Fibroblast of villous mesenchyme (primary cell): ENCODE measurements at places on chromosomes 7 and 10.

DNA sequence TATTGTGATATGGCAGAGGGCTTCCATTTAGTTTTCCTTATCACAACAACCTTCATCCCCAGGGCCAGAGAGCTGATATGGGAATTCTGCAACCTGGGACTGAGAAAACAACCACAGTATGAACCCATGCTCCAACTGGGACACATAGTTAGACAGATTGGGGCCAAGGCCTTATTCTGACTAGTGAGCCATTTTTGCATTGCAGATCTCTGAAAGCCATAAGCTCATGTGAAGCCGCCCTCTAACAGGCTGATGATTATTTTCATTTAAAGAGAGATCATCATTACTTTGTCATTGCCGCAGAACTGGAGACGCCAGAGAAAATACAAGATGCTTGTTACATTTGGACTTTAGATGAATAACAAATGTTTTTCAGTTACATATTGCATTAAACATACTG, 791.7 kb upstream of the POM121L12 start:
- DNase-seq: no peak

DNA sequence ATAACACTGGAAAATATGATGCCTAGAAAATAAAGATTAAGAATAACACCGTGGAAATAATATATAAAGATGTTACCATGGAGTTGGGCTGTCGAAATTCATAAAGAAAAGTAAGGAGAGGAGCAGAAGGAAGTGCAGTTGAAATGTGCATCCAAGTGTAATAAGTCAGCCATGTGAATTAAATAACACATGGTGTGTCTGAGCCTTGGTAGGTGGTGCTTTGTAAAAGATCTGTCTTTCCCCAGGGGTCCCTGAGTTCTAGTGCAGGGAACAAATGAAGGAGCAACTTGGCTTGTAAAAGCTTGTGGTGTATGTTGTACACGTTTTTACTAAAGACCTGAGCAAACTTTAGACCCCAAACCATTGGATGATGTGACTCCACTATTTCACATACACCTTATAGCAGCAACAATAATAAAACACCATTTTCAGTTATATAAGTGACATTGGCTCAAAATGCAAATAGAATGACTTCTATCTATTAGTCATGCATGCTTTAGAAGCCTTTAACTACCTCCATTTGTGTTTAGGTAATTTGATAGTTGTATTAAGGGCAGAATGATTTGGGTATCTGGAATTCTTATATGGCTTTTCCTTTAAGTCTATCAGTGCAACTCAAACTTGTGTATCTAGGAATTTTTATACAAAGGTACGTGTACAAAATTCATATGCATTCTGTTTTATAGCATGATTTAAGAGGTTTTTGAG, 11.3 kb downstream of the STARD3NL start:
- no peak for DNase-seq

DNA sequence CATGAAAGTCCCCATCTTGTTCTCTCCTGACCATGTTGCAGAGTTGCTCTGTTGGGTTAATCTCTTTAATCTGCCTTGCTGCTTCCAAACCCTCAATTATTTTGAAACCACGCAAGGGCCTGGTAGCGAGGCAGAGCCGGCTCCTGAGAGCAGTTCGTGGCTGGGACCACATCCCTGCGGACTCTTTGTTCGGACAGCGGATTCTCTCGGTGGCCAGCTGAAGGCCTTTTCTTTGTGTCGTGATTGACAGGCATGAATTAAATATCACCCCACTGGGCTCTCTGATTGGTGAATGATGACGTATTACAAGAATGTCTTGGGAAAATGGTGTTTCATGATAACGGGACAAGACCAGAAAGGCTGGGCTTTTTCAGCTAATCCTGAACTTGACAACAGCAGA, 66.9 kb upstream of the ARHGAP21 start:
- no peak for DNase-seq

DNA sequence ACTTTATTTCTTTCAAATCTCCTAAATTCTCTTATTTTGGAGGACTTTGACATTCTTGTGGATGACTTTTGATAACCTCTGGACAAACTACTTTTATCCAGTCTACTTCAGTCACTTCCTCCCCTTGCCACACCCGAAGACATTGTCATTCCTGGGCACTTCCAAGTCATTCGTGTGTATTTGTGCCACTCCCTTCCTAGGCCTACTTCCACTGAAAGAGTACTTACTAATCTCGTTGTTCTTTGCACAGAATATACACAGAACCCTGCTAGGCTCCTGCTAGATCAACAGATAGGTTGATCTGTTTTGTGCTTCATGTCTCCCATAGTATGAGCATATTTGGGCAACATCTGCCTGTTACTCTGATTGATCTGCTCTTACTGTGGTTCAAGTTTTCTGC, 355.4 kb downstream of the HGF start:
- DNase-seq: no peak

DNA sequence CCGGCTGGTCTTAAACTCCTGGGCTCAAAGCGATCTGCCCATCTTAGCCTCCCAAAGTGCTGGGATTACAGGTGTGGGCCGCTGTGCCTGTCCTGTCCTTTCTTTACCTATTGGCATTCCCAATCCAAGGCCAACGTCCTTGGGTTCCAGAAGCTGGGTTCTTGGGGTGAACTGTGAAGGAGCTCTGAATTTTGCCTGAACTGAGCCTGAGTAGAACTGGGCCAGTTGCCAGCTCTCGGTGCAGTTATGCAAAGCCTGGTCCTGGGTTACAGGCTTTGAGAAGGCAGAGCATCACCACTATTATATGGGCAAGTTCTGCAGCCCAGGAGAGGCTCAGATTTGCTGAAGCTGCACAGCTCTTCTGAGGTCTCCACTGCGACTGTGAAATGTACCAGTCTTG, 24.6 kb upstream of the SH2D4B start:
- no peak for DNase-seq

DNA sequence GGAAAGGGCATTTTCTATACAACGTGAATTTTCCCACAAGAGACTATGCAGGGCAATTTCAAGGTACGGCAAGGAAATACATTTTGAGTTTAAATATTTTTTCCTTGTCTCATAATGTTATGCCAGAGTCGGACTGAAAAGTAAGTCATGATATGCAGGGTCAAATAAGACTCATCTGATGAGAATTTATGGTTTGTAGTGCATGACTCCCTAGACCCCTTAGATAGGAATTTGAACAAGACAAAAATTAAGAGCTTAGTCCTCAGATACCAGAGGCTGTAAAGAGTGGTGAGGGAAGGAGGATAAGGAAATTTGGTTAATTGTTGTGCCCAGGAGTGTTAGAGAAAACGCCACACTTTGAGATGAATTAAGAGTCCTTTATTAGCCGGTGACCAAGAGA, 616.6 kb downstream of the XPNPEP1 start:
- no peak for DNase-seq

DNA sequence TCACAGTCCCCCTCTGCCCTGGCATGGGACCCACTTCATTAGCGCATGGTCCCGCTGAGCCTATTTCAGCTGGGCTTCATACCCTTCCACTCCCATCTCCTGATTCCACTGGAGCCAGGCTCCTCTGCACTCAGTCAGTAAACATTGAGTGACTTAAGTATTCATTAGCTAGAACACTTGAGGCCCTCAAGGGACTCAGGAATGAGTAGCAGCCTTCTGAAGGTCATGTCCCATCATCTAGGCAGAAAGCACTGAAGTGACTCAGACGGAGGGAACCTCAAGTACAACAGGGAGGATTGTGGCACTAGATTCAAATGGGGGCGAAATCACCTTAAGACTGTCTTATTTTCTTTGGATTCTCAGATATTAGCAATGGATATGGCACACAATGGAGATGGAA, 186.6 kb upstream of the INHBA start:
- no peak for DNase-seq
